ENCODE measurements at places on chromosomes 2 and 18.

- no peak for DNase-seq
Measured at GRCh38 chr2:128664499-128664971, 345.9 kb upstream of the HS6ST1 start.

DNA sequence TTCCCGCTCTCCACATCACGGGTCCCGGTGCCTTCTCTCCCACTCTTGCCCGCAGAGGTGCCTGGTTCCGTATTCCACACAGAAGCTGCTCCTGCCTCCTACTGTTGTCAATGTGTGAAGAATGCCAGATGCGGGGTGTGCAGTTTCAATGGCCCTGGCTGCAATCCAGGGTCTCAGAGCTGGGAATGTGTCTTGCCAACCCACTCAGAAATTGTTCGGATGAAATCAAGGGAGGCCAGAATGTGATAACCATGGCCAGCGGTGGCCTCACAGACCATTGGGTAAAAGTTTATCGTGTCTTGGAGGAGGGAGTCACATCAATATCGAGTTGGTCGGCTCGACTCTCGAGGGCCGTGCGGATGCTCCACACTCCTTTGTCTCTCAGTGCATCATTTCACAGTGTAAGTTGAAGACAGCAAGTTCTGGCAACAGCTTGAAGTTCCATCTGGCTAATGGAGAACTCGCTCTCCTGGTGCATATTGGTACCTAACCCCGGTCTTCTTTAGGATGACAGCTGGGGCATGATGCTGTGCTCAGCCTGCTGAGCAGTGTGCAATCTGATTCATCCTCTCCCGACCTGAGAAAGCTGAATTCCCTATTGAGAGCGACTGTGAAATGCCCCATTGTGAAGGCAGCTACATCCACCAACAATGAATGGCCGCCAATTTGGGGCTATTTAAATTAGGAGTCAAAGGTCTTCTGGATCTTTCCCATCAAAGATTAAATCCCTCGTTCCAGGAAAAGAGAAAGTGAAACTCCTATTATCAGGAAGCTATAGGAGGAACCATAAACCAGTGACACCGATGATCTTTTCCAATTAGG is 389.0 kb downstream of the SOX11 start:
- DNase-seq = no peak

- DNase-seq = no peak
Measured at GRCh38 chr18:79705272-79705671, 25.7 kb downstream of the CTDP1 start.

DNA sequence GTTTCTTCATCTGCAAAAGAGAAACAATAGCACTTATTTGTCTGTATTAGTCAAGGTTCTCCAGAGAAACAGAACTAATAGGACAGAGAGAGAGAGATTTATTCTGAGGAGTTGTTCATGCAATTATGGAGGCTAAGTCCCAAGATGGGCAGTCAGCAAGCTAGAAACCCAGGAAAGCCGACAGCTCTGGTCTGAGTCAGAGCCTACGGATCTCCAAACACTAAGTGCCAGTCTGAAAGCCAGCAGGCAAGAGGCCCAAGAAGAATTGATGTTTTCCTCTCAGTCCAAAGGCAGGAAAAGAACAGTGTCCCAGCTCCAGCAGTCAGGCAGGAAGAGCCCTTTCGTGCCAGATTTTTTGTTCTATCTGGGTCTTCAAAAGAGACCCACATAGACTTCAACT is 36.5 kb upstream of the SLC66A3 start:
- no peak for DNase-seq

DNA sequence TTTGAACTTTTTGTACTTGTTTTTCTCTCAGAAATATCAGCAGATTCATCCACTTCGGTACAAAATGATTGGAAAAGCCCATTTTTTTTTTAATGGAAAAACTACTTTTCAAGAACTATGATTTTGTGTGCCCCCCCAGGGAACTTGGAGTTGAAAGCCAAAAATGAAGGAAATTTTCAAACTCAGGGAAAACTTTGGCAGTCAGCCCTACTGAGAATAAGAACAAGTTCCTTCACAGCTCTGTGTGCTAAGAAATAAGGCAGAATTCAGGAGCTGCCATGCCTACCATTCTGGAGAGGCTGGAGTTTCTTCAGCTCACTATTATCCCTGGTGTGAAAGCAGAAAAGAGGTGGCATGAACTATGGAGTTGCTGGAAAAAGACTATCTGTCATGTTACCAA is 226.0 kb upstream of the SLC35G4 start:
- DNase-seq = no peak

DNA sequence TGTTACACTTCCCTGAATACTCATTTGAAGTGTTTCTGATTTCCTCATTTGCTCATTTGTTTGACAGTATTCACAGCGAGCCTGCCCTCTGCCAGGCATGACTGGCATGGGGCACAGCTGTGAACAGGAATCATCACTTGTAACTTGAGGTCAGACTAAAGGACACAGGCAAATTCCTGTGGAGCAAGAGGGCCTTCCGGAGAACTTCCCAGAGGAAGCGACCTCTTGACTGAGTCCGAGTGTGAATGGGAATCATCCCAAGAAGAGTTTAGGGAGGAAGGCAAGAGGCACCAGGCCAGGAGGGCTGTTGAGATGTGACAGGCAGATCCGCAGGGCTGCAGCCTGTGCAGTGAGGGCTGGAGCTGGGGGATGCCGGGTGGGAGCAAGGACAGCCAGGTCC is 45.4 kb downstream of the LIMS1 start:
- DNase-seq = no peak

- DNase-seq = no peak
Measured at GRCh38 chr2:172311921-172312345, 115.5 kb upstream of the ITGA6 start.

DNA sequence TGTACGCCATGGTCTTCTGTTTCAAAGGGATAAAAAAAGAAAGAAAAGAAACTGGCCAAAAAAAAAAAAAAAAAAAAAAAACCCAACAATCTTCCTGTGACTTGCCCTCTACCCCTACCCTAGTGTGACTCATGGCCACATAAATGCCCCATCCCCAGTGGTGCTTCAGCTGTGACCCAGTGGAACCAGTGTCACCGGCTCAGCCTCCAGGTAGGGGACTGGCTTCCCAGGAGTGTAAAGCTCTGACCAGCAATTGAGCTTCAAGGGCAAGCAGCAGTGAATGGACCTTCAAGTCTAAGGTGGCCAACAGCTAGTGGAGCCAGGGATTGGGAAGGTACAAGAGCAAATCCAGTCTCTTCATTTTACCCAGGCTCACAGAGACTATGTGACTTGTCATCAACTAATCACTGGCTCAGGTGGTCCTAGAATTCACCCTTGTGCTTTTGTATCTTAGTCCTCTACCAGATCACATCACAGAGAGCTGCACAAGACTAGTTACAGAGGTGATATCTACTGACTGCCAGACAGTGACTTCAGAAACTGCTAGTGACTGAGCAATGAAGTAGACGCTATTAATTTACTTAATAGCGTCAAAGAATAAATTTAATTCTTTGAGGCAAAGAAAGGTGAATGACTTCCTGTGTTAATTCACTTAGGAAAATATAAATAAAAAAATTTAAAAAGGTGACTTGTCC is 1.3 kb upstream of the TGFBRAP1 start:
- no peak for DNase-seq

DNA sequence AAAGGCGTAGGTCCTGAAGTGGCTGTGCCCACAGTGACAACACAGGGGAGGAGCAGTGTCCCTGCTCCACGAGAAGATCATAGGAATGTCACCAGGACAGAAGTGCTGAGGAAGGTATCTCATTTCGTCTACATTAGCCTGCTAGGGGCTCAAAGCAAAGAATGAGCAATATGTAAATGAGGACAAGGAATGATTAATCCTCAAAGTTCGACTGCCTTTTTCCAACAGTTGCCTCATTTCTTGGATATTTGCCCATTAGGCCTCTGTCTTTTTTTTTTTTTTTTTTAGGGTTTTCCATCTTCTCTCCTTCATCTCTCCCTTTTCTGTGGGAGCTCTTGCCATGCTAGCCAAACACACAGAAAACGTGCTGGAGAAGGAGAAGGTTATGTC is 105.2 kb upstream of the ARHGAP28 start:
- no peak for DNase-seq

GRCh38 chr18:11886577-11887110 is 21.5 kb downstream of the MPPE1 start:
- DNase-seq = no peak

DNA sequence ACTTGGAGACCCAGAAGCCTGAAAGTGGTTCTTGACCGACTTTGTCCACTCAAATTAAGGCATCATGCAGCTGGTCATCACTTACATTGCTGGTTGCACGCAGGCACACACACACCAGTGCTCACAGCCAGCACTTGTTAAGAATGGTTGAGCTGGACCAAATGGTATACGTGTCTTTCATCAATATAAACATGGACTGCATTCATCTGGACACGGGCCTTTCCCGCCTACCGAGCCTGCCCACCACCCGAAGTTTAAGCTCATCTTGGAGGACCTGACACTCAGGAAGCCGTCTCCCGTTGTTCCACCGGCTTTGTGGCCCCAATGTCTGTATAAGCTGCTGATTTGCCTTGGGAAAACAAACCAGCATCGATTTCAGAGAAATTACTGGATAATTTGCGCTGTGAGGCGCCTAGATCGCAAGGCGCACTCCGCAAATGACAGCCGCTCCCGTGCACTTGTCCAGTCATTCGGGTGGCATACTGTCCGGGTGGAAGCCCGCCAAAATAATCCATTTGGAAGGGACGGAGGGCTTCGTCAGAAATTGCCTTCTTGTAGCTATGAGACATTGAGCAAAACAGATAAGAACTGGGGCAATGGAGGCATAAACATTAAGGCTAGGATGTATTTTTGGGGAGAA is 40.1 kb upstream of the AKAIN1 start:
- DNase-seq = no peak

GRCh38 chr2:34738691-34739090 is 1139.6 kb upstream of the FAM98A start:
- no peak for DNase-seq

DNA sequence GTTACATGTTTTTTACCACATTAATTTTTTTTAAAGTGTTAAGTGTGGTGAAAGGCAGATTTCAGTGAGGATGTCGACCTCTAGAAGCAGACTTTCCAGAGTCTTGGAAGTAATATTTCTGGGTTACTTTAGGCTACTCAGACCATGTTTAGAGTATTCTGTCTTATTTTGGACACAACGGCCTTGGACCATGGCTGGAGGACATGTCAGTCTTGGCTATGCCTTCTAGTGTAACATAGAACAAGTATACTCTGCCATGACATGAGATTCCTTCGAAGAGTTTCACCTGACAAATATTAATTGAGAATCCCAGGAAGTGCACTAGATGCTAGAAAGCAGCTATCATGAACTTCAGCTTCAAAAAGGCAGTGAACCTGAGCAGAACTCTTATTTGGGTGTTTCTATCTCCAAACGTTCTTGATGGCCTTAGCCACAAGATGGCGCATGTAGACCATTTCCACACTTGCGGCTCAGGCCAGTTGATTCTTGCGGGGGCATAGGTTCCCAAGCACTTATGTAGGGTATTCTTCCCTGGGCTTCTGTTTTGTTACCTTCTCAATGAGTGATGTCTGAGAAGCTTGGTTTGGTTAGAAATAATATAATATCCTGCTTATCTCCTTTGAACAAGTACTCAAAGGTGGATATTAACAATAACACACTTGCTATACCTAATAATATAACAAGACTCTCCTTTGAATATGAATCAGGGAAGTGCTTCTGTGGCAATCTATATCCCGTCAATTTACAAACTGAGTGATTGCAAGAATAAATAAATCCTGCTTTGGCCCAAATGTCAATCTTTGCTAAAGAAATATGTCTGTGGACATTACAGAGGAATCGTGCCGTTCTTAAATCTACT is 62.0 kb downstream of the CACNB4 start:
- DNase-seq = no peak

GRCh38 chr2:10777111-10777841 is 35.3 kb downstream of the PDIA6 start:
- DNase-seq = no peak

DNA sequence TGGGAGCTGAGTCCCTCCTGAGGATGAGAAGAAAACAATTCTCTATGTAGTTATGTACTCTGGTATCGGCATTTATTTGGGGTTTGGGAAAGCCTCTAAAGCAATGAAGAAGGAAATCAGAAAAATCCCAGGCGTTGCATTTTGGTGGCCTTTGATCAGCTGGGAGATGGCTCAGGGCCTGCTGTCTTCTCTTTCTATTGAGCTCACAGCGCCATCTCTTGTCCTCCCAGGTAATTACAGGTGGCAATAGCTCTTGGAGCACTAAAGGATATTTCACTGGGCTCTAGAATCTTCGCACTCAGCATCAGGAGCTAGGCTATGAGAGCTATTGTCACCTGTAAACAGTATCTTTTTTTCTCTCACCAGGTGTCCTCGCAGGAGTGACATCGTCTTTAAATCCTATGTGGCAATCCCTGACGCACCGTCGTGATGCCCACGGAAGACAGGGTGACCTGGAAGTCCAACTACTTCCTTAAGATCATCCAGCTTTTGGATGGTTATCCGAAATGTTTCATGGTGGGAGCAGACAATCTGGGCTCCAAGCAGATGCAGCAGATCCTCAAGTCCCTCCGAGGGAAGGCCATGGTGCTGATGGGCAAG is 76.1 kb upstream of the PMAIP1 start:
- DNase-seq = no peak

- DNase-seq = no peak
Measured at GRCh38 chr2:241726459-241726858, 8.0 kb upstream of the D2HGDH start.

GRCh38 chr2:15688924-15689568 is 97.4 kb downstream of the DDX1 start:
- no peak for DNase-seq

- DNase-seq = no peak
Measured at GRCh38 chr2:223762853-223763252, 74.5 kb downstream of the AP1S3 start.

DNA sequence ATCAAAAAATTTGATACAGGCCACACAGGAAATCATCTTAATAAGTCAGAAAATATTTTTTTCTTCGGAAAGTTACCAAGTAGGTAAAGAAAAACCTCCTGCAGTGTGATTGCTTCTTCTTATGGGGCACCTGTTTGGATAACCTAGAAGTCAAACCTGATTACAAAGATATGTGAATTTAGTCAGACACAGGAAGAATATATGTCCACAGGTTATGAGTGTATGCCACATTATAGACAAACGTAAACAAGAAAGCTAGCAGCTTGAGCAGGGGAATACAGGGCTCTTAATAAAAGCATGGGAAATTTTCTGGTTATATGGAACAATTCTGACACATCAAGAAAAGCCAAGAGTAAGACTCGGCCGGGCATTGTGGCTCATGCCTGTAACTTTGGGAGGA is 35.8 kb upstream of the MTCL1 start:
- no peak for DNase-seq

GRCh38 chr2:112793449-112793978 is 9.2 kb upstream of the IL1A start:
- DNase-seq = no peak

GRCh38 chr2:181124497-181124896 is 144.1 kb downstream of the UBE2E3 start:
- no peak for DNase-seq

DNA sequence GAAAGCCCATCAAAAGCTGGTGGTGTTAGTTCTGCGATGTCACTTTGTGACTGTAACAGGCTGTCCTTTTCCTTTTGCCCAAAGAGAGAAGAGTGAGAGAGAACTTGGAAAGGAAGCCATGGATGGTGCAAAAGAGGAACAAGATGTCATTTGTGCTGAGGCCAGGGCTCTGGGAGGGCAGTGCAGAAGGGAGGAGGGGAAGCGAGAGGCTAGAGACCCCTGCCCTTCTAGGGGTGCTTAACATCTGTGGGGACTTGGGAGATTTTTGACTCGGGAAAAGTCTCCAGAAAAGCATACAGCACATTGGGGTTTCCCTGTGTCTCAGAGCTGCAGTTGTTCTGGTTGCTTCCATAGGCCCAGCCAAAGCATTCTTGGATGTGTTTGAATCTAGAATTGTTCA is 49.6 kb downstream of the ZBTB7C start:
- no peak for DNase-seq

All from cortex of kidney (tissue), 1 donor.